CD8-positive, alpha-beta memory T cell (primary cell): ENCODE measurements at places on chromosomes 6 and 20.

DNA sequence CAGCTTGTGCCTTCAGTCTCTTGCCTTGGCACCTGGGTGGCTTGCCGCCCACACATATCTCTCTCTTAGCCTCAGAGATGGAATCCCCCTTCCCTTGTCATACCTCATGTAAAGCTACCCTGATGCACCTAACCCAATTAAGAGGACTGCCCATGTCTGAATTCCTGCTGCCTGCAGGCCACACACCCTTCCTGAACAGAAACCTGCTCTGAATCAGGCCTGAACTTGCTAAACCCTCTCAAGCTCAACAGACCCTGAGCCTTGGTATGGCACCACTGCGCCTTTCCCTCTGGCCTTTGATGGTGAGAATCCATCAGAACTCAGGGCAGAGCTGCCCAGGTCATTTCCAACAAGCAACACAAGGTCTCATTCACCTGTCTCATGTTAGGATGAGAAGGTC, 5.2 kb downstream of the RAET1G start:
- DNase-seq = no peak

DNA sequence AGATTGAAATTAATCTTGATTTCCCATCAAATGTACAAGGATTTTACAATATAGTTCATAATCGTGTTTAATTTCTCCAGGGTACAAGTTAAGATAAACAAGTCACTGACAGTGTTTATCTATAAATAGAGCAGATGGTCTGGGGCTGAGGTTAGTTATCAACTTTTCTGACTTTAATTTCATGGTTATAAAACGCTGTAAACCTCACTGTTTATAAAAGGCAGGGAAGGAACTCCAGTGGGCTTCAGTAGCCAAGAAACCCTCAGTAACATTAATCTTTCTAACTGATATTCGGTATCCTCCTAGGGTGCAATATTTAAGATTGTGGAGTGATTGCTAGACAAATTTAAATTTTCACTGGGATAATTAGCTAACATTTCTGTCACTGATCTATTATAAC, 68.6 kb downstream of the GFRAL start:
- DNase-seq = no peak

- DNase-seq = no peak
These were observed 164.5 kb downstream of the COL12A1 start for GRCh38 chr6:75041381-75041780.

DNA sequence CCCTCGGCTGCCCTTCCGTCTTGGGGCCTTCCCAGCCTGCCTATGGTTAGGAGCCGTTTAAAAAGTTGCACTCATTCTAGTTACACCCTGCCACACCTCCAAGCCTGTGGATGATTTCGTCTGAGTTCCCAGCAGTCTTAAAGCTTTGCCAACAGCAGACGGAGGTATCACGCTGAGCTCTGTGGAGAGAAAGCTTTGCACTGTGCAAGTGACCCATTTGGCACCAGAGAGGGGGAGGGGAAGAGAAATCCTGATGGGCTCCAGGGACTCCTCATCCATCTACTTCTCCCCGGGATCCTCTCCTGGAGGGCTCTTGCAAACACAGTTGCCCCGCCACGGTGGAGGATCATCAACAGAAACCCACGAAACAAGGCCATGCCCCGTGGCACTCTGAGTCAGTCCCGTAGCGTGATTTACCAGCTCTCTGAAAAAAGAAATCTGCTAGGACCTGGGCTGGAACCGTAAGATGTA, 98.8 kb upstream of the CITED2 start:
- DNase-seq = no peak

- DNase-seq = no peak
These were observed 272.5 kb upstream of the SGK1 start for GRCh38 chr6:134590449-134590848.

DNA sequence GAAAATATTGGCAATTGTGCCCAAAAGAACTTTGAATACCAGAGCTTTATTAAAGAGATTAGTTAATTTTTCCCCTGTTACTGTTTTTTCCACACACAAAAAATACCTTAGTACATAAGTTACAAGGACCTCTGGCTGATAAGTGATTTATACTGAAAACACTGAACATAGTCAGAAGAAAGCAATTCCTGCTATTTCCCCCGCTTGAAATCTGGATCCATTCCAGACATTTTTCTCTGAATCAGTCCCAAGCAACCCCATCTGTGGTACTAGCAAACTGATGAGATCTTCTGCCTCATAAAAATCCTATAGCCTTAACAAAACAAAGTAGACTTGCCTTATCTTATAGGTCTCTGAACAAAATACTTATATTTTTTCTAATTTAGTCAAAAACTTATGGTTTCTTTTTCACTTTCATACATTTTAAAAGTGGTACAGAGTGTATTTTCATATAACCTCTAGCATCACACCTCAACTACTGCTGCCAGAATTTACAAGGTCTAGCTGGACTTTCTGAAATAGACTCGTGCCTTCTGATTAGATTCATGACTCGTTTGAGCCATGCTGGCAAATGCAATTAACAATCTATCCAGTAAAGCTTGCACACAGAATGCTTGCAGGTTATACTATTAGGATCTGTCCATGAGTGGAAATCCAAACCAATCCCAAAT, 111.9 kb downstream of the TBX18 start:
- no peak for DNase-seq

DNA sequence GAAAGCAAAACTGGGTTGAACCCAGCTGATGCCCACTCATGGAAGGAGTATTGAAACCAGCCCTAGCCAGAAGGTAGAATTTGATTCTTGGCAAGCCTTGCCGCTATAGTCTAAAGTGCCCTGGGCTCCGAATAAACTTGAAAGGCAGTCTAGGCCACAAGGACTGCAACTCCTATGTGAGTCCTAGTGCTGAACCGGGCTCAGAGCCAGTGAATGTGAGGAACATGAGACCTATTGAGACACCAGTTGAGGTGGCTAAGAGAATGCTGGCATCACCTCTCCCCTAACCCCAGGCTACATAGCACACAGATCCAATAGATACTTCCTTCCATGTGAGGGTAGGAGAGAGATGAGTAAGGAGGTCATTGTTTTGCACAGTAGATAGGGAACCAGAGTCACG, 3.5 kb upstream of the DEFB110 start:
- DNase-seq = no peak

DNA sequence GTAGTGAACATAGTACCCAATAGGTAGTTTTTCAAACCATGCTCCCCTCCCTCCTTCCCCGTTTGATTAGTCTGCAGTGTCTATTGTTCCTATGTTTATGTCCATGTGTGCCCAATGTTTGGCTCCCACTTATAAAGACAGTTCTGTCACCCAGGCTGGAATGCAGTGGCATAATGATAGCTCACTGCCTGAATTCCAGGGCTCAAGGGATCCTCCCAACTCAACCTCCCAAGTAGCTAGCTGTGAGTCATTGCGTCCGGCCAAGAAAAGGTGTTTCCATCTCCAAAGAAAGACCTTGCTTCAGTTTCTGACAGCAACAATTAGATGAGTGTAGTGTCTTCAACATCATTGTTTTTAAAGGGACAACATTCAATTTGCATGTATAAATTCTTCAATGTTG, 131.1 kb upstream of the CEP162 start:
- DNase-seq = no peak

GRCh38 chr6:9482030-9482738, 932.7 kb downstream of the TFAP2A start:
- DNase-seq = no peak

GRCh38 chr6:17336425-17336824, 55.3 kb downstream of the RBM24 start:
- no peak for DNase-seq

GRCh38 chr6:157724960-157725741, 97.9 kb upstream of the SNX9 start:
- no peak for DNase-seq

DNA sequence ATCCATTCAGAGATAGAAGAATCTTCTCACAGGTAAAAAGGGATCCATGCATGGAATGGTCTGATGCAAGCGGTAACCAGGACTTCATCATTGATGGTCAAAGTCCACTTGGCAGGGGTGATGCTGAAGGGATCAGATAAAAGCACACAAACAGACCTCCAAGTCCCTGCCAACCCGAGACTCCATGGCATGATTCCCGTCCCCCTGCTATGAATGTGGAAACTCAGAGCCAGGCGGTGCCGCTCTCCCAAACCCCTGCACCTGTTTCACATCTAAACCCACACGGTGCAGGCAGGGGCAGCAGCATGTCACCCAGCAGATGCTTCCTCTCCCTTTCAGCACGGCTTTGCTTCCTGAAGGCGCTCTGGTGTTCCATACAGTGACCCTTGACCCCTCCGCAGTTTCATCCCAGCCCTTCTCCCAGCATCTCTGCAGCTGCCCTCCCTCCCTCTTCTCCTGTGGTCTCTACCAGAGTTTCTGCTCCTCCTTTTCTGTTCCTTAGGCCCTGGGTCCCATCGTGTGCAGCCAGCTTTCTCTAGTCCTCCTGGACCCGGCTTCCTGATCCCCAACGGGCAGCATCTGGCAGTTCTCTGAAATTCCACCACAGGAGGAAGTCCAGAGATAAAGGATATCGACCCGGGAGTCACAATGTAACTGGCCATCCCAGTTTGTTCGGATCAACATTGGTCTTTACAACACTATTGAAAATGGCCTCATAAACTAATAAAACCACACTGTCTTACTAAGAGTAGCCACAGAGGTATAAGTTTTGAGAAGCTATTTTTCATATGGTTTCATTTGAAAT, 235.0 kb downstream of the TTLL2 start:
- no peak for DNase-seq

GRCh38 chr6:33167374-33168283, 24.6 kb downstream of the COL11A2 start:
- no peak for DNase-seq

DNA sequence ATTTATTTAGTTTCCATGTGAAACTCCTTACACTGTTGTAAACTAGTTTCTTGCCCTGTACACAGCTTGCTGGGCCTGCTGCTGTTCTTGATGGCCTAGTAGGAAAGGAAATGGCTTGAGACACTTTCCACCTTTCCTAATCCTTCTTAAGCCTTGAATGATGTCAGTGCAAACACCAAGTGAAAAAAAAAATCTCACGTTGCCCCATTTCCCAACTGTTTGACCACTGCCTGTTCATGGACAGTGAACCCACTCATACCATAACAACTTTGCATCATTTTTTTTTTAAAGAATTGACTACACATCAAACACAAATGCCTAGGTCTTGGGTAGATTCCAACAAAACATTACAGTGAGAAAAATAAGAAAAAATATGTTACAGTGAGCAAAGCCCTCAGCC, 653.6 kb upstream of the FLRT3 start:
- no peak for DNase-seq

- no peak for DNase-seq
These were observed 31.9 kb upstream of the FAM135A start for GRCh38 chr6:70381417-70381782.

DNA sequence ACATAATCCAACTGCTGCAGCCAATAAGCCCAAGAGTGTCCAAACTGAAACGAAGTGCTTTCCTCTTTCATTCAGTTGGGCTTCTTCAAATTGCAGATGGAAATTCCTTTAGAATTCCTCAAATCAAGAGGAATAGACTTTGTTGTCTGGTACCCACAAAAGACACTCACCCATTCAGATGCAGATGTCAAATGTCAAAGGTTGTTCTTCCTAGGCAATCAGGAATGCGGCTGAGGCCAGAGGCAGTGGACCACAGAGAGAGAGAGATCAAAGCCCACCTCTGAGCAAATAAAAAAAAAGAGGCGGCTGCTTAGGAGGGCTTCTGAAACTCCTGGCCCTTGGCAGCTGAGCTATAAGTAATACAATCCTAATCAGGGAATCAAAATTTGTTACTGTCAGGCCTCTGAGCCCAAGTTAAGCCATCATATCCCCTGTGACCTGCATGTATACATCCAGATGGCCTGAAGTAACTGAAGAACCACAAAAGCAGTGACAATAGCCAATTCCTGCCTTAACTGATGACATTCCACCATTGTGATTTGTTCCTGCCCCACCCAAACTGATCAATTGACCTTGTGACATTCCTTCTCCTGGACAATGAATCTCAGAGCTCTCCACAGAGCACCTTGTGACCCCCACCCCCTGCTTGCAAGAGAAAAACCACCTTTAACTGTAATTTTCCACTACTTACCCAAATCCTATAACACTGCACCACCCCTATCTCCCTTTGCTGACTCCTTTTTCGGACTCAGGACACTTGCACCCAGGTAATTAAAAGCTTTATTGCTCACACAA, 303.0 kb upstream of the GJE1 start:
- no peak for DNase-seq

- no peak for DNase-seq
These were observed 198.4 kb upstream of the TENT5A start for GRCh38 chr6:81950877-81951276.

DNA sequence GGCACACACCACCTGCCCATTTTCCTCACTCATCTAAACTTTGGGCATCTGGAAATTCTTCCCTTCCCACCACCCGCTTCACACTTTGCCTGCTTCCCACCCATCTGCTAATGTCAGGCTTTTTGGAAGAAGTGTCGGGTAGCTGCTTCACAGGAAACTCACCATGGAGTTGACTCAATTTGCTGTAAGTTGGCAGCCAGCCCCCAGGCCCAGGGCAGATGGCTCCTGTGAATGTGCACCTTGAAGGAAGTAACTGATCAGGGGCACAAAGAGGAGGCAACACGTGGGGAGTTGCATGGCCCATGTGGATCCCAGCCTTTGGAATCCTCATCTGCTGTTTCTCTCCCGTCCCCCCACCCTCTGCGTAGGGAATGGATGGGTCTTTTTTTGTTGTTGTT, 87.3 kb downstream of the PPP1R14C start:
- no peak for DNase-seq

DNA sequence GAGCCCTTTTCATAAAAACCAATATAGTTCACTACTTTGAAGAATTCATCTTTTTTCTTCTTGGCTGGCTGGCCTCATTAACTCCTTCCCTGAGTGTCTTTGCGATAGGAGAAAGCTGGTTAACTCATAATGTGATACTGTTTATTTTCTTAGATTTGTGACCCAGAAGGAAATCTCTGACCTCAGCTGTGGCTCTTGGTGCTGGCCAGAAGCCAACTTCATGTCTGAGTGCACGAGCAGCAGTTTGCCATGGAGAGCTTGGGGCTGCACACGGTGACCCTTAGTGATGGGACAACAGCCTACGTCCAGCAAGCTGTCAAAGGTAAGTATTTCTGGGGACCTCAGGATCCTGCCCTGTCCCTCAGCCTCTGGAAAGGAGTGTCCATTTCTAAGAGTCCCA, 16.7 kb upstream of the DEF6 start:
- DNase-seq = no peak

DNA sequence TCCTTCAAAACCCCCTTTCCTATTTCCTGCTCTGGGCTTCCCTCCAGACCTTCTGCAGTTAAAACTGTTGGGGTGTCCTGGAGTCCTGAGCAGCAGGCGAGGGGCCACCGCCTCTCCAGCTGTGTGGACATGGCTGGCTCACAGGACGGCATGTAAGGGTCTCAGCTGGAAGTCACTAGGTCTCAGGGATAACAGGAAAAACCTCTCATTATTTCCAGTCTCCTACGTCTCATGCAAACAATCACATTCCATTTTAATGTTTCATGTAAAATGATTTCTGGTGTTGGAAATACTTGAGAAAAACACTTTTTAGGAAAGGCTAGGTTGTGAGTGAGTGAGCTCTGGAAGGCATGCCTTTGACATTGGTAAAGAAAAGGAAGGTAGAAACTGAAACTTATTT, 158.7 kb downstream of the SCML4 start:
- no peak for DNase-seq
